Posterior cingulate gyrus (tissue), 11 donors: ENCODE measurements at places on chromosomes 2 and 18.
A peak's percentile ranks its signal among the peaks of the same experiment; 100 is the strongest.

DNA sequence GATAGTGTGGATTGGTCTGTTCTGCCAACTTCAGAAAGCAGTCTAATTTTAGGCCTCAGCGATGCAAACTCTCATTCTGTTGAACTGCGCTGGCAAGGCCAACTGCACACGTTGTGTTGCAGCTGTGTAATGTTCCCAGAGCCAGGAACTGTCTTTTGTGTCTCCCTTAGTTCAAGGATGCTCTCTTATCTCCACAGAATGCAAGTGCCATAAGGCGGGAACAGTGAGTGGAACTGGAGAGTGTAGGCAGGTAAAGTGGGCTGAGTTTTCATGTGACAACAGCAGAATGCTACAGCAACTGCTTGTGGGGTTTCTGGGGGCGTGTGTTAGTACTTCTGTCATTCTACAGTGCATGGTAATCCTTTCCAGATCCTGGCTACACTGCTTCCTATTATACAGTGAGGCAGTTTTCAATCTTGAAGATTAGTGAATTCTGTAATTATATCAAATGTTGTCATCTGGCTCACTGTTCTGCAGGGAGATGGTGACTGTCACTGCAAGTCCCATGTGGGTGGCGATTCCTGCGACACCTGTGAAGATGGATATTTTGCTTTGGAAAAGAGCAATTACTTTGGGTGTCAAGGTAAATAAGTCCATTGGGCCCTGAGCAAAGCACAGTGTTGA, 125.8 kb downstream of the LAMA3 start:
- peak; percentile 83 for DNase-seq

DNA sequence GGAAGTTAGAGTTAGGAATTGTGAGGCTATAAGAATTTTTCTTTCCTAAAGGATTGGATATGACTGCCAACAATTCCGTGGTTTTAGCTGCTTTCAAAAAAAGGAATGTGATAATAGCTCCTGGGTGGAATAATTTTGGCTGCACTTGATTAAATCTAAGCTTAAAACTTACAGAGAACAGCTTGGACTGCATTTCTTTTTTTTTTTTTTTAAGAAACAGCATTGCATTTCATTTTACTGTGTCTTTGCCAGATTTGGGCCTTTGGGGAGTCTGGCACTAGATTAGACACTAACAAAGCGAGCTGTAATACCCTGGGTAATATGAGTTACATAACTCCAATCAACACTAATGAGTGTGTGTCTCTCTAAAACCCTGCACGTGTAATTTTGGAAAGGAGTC, 37.8 kb upstream of the ZNF397 start:
- DNase-seq, result no peak

- DNase-seq, result no peak
These were observed 1305.0 kb upstream of the NRXN1 start for GRCh38 chr2:52336951-52337350.

DNA sequence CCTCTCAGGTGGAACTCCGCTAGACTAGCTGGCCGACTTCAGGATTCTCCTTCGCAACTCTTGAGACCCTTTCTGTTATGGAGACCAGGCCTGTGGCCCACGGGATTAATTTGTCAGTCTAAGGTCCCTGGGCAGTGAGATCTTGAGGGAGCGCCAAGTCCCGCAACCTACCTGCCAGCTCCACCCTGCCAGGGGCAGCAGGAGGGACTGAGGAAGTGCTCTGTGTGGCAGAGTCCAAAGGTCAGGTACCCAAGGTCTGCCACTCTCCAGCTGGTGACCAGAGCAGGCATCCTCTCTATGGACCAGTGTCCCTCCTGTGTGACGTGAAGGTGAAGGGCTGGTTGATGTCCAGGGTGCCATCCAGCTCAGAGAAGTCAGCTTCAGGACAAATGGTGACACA, 4.3 kb upstream of the SPATA3 start:
- no peak for DNase-seq

GRCh38 chr2:100818606-100819369, 1.2 kb upstream of the NPAS2 start:
- DNase-seq, result no peak

DNA sequence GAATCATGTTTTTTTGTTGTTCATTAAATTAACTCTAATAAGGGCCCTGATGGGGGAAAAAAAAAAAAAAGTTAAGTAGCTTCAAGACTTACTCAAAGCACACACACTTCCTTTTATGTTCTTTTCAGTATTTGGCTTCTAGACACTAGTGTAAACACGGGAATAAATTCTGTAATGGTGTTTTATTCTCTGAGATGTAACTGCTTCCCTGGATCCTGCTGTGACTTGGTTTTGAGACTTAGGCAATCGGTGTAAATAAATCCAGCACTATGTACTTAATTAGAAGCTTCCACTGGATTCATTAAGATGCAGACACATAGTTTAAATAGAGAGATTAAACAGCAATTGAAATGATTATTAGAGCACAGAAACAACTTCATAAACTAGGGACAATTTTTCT, 26.1 kb upstream of the AP1S3 start:
- no peak for DNase-seq

- DNase-seq, result no peak
These were observed 326.2 kb upstream of the LRATD1 start for GRCh38 chr2:14306268-14306861.

DNA sequence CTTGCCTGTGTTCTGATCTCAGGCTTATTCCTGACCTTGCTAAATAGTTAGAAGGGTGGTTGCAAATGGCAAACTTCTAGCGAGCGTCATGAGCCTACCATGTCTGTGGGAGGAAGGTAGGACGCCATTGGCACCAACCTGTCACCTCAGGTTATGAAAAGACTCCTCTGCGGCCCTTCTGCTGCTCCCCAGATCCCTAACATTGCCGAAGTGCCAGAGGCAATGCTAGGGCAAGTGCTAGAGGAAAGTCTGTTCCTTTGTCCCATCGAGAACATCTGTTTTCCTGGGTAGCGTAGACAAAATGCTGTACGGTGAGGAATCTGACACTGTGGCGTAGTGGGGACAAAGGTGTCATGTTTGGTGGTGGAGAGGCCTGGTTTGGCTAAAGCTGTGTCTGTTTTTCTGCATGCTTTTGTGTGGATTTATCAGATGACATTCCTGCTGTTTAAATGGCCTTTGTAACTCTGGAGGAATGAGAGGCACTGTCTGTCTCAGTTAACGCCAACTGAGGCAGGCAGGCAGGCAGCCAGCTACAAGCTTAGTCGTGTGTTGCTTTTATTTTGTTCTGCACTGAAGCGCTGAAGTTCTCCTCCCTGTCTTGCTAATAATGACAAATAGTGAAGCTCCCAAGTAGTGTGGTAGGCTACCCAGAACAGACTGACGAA, 94.1 kb downstream of the PRPF40A start:
- DNase-seq, result no peak

DNA sequence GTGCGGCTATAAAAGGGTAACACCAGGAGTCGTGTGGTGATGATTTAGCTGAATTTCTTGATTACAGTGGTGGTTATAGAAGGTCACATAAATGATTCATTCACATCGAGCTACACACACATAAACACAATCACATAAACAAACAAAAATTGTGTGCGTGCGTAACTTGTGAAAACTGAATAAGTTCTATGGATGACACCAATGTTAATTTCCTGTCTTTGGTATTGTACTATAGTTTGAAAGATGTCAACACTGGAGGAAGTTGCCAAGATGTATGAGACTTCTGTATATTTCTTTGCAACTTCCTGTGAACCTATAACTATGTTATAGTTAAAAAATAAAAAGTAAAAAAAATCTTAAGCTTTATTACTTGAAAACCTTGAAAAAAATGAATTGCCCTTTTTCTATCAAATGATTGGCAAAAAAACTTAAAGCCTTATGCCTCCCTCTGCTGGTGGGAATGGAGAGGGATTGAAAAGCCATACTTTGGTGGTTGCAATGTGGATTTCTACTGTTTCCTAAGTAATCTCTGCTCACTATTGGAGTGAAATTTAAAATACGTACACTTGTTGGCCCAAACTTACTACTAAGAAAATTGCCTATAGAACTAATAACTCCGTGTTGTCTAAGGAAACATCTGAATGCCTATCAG, 227.7 kb downstream of the RPIA start:
- no peak for DNase-seq

DNA sequence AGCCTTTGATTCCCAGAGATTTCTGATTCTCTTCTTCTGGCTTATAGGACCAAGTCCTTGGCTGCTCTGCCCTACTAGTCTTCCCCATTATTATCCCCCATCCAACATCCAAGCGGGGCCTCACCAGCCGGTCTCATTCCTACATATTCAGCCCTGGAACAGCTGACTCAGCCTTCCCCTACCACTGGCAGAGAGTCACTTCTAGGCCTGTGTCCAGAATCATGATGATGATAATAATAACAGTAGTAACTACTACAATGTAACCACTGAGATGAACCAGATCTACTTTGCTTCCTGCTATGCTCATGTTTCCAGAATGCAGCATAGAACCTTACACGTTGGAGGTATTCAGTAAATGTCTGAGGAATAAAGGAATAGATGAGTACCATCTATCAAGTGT, 295.2 kb downstream of the SRBD1 start:
- no peak for DNase-seq

GRCh38 chr2:35503738-35504199, 851.8 kb upstream of the CRIM1 start:
- DNase-seq, result no peak

- no peak for DNase-seq
These were observed 85.6 kb downstream of the VIT start for GRCh38 chr2:36781907-36782720.

- DNase-seq, result no peak
These were observed 2.7 kb downstream of the EHD3 start for GRCh38 chr2:31236433-31237205.

- no peak for DNase-seq
These were observed 46.3 kb upstream of the RALBP1 start for GRCh38 chr18:9428862-9429661.

- DNase-seq, result no peak
These were observed 59.1 kb upstream of the PXDN start for GRCh38 chr2:1803217-1804110.

DNA sequence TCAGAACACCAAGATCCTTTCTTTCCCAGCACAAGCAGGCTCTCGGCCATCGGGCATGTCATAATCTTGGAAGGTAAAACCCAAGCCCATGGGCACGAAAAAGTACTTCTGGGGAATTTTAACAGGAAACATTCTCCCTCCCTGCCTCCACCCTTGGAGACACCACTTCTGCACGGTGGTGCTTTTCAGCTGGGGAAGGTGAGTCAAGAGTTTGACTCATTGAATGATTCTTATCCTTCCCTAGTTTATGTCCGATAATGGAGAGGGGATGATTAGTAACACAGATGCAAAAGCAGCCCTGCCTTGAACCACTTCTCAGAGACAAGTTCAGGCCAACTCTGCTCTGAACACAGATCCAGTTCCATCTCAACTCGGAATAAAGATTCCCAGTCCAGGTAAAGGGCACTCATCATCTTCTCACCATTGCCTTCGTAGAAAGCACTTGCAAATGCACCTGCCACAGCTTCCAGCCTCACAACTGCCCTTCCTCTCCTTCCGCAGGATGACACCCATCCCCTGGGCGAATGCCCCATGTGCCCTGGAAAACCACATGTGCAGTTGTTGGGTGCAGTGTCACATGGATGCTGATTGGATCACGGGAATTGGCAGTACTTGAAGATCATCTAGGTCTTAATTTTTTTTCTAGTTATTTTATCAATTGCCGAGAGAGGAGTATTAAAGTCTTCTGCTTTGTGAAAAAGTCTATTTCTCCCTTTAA, 136.2 kb downstream of the PXDN start:
- DNase-seq, result no peak

DNA sequence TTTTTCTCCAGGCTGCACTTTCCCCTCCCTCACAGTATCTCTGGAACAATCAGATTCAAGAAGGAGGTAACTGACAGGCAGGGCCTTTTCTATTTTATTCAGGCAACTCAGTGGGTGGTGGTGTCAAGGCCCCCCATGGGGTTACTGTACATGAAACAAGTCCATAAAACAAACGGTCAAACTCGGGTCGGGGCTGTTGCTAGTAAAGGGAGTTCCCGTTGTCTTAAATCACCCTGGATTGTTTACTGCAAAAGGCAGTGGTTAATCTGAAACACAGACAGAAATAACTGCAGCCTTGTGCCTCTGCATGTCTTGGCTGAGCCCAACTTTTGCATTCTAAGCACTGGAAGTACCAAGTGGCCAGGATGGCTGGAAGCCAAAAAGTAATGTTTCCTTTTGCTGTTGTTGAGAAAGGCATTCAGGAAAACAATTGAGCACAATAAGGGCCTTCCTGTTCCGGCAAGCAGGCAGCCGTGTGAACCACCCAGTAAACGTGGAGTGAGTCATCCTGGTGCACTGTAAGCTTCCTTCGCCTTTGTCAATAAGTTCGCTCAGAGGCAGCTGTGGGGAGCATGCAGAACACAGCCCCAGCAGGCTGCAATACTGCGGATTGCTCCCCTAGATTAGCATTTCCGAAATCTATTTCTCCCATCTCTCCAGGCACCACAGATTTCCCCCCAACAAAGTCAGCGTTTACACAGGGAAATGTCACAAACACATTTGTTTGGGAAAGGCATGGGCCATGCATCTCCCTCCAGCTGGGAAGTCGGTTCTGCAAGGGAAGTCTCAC, 149.6 kb downstream of the IRS1 start:
- no peak for DNase-seq

DNA sequence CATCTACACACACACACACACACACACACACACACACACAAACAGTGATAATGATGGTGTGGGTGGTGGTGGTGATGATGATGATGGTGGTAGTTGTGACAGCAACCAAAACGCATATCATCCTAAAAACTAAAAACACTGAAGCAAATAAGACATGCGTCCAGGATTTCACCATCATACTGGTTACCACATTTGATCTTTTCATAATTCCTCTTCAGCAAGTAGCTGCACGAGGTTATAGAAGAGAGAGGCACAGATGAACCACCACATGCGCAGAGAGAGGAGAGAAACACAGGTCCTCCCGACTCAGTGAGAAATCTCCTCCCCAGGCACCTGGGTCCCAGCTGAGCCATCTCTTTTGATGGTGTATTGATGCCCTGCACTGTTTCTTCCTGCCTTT, 393.3 kb downstream of the METTL4 start:
- DNase-seq, result no peak

- no peak for DNase-seq
These were observed 46.5 kb upstream of the SLC30A6 start for GRCh38 chr2:32119161-32119560.

DNA sequence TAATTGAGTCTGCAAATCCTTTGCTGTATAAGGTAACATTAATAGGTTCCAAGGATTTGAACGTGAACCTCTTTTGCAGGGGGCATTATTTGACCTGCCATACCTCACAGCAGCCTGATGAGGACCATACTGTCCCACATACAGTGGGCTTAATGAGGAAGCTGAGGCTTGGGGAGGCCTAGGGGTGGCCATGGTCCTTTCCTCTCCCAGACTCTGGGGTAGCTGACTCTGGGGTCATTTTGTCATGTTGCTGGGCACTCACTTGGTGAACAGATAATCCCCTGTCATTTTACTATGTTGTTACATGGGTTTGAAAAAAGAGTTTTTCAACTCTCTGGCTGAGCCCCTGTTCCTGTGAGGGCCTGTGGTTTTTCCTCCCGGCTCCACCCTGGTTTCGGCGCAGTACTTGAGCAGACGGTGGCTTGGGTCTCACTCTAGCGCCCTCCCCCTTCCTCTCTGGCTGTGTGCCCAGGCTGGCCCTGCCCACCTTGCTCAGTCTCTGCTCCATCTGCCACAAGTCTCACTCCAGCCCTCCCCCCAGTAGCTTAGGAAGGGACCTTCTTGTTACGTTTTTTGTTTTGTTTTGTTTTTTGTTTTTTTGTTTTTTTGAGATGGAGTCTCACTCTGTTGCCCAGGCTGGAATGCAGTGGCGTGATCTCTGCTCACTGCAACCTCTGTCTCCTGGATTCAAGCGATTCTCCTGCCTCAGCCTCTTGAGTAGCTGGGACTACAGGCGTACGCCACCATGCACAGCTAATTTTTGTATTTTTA, 21.0 kb downstream of the INPP4A start:
- no peak for DNase-seq
